ENCODE measurements at places on chromosomes 4 and X. TPM values are rescaled to one million over a fixed set of nuclear protein-coding genes. Genes with fewer than 3 reads are reported as not detected.

GRCh38 chrX:144709841-144710240, 537.5 kb upstream of the SPANXN1 start:
- no peak for DNase-seq

- DNase-seq, result no peak
Observed at GRCh38 chr4:104973708-104974107, 173.0 kb upstream of the TET2 start.

- DNase-seq, result no peak
Observed at GRCh38 chr4:98663226-98664006, 5.0 kb upstream of the TSPAN5 start.

- no peak for DNase-seq
Observed at GRCh38 chr4:89101256-89102161, 9.8 kb upstream of the TIGD2 start.

DNA sequence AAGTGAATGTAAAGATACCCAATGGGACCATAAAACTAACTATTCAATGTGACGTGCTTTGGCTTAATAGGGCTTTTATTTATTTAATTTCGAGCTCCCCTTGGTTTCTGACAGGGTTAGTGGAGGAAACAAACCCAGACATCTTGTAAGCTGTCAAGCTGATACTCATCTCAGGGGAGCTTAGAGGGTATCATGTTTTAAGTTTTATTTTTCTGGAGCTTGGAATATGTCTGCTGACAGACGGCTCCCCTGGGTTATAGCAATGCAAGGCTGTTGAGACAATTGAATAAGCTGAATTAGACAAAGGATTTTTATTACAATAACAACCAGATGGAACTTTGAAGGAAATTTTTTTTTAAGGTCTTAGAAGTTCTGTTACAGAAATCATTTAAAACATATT, 456.5 kb downstream of the IL1RAPL1 start:
- DNase-seq, result no peak

DNA sequence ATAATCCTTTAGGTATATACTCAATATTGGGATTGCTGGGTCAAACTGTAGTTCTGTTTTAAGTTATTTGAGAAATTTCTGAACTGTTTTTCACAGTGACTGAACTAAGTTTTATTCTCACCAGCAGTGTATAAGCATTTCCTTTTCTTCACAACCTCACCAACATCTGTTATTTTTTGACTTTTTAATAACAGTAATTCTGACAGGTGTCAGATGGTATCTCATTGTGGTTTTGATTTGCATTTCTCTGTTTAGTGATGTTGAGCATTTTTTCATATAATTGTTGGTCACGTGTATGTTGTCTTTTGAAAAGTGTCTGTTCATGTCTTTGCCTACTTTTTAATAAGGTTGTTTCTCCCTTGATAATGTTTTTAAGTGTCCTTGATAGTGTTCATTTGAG, 112.6 kb downstream of the LINC00632 start:
- no peak for DNase-seq

The ETDA gene
- total RNA-seq, result not detected

The WAS gene
- total RNA-seq, result 1.0 TPM

The GYG2 gene
- total RNA-seq, result 6.0 TPM

The CDKL2 gene
- 4.6 TPM for total RNA-seq

The GPR119 gene
- 1.8 TPM for total RNA-seq

Data from body of pancreas (tissue), 4 donors.